Activated naive CD4-positive, alpha-beta T cell treated with anti-CD3 and anti-CD28 coated beads for 36 hours (primary cell): ENCODE measurements at places on chromosomes 5 and 9.

DNA sequence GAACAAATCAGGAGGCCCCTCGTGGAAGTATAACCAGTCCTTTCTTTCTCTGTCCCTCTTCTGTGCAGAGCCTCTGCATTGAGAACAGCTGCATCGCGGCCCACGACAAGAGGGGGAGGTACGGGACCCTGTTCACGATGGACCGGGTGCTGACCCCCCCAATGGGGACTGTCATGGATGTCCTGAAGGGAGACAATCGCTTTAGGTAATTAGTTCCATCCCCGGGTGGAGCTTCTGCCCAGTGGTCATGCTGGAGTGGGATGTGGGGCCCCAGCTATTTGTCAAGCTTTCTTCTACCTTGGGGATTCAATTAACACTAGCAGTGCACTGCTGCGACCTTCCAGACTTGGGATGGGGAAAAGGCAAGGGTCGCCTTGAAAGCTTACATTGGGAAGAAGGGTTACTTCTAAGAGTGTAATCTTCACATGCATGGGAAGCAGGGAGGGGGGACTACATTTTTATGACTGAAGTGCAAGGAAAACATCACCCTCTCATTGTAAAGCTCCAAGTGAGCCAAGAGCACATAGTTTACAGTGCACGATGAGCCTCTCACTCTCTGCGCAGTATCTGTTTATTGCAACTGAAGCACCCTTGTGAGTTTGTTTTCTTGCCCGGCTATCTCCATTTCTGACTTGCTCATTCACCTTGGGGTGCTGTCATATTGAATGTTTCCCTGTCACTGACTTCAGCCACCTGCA is 27.0 kb downstream of the TGFBI start:
- no peak for DNase-seq

GRCh38 chr9:4138180-4138579 is 161.7 kb downstream of the GLIS3 start:
- no peak for DNase-seq

DNA sequence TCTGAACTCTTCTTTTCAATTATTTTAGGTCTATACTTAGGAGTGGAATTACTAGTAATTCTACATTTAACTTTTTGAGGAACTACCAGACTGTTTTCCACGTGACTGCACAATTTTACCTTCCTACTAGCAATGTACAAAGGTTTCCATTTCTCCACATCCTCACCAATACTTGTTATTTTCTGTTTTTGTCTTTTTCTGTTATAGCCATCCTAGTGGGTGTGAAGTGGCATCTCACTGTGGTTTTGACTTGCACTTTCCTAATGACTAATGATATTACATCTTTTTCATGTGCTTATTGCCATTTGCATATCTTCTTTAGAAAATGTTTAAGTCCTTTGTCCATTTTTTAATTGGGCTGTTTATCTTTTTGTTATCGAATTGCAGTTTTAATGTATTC is 136.9 kb upstream of the EGFLAM start:
- no peak for DNase-seq

GRCh38 chr5:146848133-146848532 is 30.4 kb downstream of the PPP2R2B start:
- DNase-seq = no peak

- no peak for DNase-seq
Observed at GRCh38 chr5:124403281-124403680, 343.2 kb downstream of the ZNF608 start.

DNA sequence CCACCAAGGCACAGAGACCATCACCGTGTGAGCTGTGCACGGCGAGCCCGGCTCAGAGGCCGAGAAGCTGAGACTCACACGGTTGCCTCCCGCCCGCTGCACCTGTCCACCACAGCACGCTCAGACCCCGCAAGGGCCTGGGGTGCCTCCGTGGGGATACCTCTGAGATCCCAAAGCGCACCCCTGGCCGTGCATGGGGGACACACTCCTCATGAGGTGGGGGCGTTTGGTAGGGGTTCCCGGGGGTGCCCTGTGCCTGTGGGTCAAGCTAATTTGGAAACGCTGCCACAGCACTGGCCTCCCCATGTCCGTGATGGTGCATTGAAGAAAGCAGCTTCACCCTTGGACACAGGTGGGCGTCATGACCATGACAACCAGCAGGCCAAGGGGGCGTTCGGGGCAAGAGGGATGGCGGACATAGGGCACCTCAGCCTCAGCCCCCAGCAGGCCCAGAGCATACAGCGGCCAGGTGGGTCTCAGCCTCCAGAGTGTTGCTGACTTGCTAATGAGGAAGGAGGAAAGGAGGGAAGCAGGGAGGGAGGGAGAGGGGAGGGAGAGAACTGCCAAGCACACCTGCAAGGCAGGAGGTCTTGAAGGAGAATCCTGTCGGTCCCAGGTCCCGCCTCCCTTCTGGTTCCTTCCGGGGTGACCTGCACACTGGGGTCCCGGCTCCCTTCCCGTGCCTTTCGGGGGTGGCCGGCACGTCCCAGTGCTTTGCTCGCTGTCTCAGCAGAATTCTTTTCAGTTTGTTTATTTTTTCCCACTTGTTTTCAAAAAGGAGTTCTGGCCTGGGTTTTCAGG is 34.7 kb downstream of the GLT6D1 start:
- DNase-seq = peak; percentile 3

DNA sequence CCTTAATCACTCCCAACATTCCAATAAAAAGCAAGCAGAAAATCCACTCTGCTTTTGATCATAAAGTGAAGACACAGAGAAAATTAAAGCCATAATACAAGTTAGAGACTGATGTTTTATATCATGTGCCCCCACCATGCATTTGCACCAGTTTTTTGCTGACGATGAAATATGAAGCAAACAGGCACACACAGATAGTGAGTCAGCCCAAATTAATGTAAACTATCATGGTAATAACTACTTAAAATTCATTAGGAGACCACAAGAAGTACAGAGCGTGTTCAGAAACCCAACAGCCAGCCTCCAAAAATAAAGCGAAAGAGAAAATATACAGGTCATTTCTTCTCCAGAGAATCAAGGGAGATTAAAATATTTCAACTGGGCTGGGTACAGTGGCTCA is 46.4 kb upstream of the KDM4C start:
- DNase-seq = no peak

DNA sequence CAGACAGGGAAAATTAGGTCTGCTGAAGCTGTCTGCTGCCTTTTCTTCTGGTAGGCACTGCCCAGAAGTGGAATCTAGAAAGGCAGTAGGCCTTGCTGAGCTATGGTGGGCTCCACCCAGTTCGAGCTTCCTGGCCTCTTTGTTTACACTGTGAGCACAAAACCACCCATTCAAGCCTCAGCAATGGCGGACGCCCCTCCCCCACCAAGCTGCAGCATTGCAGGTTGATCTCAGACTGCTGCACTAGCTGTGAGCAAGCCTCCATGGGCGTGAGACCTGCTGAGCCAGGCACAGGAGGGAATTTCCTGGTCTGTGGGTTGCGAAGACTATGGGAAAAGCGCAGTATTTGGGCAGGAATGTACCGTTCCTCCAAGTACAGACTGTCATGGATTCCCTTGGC is 18.5 kb downstream of the AGTPBP1 start:
- peak; percentile 64 for DNase-seq

DNA sequence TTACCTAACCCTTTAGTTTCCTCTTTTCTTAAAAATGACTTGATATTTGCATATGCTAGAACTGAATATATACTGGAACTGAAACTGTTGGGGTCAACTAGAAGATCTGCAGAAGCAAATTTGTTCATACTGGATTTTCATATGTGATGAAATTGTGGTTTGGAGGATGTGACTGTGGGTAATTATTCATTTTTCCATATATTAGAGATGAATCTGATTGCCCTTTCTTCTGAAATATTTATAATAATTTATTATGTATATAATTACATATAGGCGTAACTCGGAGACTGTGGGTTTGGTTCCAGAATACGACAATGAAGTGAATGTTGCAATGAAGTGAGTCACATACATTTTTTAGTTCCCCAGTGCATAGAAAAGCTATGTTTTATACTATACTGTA is 149.1 kb downstream of the ATP10B start:
- no peak for DNase-seq

DNA sequence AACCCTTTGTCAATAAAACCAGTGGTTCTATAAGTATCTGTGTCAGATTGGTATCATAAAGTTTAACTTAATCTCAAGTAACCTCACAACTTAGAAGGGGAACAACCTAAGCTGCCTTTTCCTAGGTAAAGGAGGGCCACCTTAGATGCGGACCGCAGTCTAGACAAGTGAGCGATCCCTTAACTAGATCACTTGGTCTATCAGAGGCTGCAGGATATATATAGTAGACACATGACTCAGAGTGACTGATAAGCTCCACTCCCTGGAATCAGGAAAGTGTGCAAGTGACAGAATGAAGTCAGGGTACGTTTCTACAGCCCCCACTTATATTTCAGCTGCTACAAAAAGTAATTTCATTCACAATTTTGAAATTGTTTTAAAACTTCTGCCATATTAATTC is 7.4 kb downstream of the REEP5 start:
- DNase-seq = no peak

DNA sequence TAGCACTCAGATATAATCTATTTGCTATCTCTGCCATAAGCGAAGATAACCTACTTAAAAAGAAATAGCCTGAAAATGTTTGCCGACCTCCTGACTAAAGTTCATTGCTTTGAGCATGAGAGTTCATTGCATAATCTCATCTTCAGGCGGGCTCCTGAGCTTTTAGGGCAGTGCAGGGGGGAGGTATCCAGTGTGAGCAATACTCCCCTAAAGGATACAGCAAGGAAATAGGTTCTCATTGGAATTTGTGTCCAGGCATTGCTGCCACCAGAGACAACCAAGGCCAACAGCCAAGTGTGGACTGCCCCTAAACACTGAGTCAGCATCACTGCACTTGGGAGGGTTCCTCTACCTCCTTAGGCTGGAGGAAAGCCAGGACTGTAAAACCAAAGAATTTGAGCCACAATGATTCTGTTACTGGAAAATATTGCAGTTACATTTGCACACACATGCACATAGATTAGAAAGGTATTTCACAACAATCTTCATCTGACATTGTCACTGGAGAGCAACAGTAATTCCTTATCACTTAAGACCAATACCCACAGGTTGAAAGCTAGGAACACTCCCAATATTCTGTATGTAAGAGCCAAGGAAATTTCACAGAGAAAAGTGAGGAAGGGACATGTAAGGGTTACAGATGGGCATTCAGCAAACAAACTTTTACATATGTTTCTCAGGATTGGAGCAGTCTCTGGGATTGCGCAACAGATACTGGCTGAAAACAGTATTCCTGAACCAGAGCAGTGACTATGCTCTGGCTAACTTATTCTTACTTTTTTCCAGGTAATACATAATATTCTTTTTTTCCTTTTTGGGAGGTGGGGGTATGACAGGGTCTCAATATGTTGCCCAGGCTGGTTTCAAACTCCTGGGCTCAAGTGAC is 98.6 kb upstream of the TLE1 start:
- no peak for DNase-seq

DNA sequence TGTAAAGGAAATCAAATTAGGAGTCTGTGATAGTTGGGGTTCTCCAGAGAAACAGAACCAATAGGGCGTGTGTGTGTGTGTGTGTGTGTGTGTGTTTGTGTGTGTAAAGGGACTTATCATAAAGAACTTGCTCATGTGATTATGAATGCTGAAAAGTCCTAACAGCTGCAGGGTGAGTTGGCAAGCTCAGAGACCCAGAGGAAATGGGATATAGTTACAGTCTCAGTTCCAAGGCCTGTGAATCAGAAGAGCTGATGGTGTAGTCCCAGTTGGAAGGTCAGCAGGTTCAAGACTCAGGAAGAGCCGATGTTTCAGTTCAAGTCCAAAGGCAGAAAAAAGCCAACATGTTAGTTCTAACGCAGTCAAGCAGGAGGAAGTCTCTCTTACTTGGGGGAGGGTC is 214.2 kb downstream of the ELAVL2 start:
- no peak for DNase-seq

DNA sequence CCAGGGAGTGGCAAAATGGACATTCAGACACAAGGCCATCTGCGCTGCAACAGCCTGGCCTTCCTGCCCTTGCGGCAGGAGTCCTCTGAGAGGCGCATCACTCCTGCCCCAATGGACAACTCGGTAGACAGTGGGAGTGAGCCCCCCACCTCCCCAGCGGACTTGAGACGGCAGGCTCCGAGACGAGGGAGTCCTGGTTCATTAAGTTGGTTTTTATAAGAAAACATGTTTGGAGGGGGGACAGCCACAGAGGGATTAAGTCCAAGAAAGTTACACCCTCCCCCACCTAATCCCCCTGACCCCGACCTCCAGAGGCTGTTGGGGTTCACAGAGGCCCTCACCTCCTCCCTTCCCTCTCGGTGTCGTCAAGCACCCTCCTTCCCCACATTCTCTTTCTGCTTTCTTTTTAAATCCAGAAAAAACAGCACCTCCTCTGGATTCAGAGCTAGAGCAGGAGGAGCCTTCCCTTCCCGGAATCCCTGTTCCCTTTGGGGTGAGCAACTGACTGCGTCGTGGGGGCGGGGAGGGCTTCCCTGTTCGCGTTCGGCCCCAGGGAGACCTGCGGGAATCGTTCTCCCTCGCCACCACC is 1.8 kb upstream of the EGR1 start:
- DNase-seq = no peak

DNA sequence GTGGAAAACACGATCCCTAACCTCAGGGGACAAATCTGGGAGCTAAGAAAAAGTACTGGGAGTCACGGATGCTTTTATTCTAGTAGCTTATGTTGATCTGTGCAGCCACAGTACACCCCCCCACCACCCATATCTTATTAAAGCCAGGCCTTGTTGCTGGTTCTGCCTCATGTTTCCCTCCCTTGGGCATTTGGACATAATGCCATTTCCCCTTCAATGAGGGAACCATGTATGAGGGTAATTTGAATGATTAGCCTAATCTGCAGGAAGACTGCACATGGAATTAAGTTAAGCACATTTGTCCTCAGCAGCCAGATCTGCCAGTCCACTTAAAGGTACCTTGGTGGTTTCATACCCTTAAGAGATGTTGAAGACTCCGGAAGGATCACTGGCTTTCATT is 102.0 kb downstream of the ARHGAP26 start:
- DNase-seq = no peak

DNA sequence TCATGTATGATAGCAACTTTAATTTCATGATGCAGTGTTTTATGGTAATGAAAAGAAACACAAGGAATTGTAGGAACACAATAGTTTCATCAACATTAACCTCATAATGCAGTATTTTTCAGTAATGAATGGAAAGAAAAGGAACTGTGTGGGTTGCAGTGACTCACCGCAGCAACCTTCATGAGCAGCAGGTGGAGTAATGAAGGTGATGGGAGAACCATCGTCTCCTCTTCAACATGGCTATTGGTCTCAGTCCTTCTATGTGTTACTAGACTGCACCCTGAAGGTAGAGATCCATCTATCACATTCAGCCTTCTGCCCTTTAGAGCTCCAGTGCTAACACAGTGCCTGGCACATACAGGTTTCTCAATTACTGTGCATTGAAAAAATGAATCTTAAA is 58.0 kb downstream of the TMEM215 start:
- DNase-seq = peak; percentile 5
